HCT116 (cell line): ENCODE measurements at places on chromosomes 5 and 9. TPM values are rescaled to one million over a fixed set of nuclear protein-coding genes. Genes with fewer than 3 reads are reported as not detected.

DNA sequence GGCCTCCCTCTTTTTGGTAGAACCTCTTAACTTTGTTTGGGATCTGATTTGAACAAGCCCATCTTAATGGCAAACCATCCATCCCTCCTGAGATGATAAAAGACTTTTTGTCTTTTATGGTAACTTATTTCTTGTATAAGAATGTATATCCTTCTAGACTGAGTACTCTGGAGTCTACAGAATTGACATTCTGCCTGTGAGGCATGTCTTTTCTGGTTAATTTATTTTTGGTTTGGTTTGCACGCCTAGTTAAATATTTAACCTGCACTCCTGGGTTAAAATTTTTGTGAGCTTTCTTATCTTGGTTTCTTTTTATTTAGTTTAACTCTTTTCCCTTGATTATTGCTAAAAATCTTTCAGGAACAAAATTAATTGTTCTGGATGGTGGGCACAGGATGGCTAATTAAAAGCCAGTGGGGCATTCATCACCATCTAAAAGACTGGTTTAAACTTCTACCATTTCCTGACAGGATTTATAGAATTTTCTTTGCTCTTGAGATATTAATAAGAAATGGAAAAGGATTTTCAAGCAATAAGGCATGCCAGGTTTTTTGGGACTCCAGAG is 50.3 kb downstream of the PHAX start:
- H3K4me3 ChIP-seq: no peak overlapping the region
- no peak for DNase-seq
- no peaks in the 10 kb centered on the region for H3K4me1 ChIP-seq

GRCh38 chr5:167696558-167697314 is 594.7 kb upstream of the WWC1 start:
- H3K27me3 ChIP-seq: no peaks in the 10 kb centered on the region
- peaks cover 27% of the 10 kb centered on the region for H3K4me1 ChIP-seq
- no peak overlapping the region for H3K27ac ChIP-seq

DNA sequence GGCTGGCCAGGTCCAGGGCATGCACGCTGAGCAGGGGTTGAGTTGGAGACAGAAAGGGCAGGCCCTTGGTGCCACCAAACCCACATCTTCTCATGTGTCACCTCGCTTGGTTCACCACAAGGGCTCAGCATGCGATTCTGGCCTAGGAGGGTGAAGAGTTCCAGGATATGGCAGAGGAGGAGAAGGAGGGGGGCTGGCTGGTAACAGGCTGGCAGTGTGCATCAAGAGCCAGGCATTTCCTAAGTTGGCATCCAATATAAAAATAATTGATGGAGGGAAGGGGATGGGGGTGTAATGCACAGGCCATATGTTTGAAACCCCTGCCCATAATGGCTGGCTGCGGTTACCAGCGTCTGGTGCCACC is 255.6 kb downstream of the NFIB start:
- no peak overlapping the region for H3K27ac ChIP-seq
- H3K4me3 ChIP-seq: no peak overlapping the region
- H3K27me3 ChIP-seq: no peaks in the 10 kb centered on the region
- no peak for DNase-seq
- H3K36me3 ChIP-seq: no peaks in the 10 kb centered on the region

CYSRT1 gene
- total RNA-seq: 4.3 TPM

IL7R gene
- 0.98 TPM for total RNA-seq

DNA sequence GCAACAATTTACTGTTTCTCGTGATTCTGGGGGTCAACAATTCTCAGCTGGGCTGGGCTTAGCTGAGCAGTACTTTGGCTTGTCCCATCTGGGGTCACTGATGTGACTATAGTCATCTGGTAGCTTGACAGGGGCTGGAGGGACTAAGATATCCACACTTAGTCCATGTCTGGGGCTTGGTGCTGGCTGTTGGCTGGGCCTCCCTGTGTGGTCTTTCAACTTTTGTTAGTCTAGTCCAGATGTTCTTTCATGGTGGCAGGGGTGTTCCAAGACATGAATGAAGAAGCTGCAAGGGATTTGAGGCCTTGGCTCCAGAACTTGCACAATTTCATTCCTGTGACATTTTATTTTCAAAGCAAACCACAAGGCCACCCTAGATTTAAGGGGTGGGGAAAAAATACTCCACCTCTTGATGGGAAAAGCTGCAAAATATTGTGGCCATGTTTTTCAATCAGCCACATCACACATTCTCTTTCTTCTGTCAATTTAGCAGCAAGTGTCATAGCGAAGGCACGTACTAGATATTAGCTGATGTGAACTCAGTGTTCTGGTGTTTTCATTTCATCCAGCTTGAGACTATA is 59.2 kb downstream of the TSSK1B start:
- no peaks in the 10 kb centered on the region for H3K27me3 ChIP-seq
- H3K4me1 ChIP-seq: no peaks in the 10 kb centered on the region
- DNase-seq: no peak
- no peak overlapping the region for H3K4me3 ChIP-seq
- no peaks in the 10 kb centered on the region for H3K36me3 ChIP-seq

GRCh38 chr5:64418013-64418412 is 87.8 kb upstream of the RGS7BP start:
- DNase-seq: no peak
- H3K4me1 ChIP-seq: no peaks in the 10 kb centered on the region
- H3K27me3 ChIP-seq: no peaks in the 10 kb centered on the region
- H3K27ac ChIP-seq: no peak overlapping the region

RFX3 gene
- 11.8 TPM for total RNA-seq

DNA sequence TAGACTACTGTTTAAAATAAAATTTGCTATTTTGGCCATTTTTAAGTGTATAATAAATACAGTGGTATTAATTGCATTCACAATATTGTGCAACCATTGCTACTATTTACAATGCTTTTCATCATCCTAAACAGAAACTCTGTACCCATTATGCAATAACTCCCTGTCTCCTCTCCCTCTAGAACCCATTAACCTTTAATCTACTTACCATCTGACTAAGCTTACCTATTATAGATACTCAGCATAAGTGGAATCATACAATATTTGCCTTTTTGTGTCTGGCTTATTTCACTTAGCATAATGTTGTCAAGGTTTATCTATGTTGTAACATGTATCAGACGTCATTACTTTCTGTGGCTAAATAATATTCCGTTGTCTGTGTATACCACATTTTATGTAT is 25.9 kb downstream of the CD14 start:
- H3K27me3 ChIP-seq: no peaks in the 10 kb centered on the region
- no peak overlapping the region for H3K27ac ChIP-seq
- no peak for DNase-seq
- no peak overlapping the region for H3K4me3 ChIP-seq
- H3K36me3 ChIP-seq: no peaks in the 10 kb centered on the region

GRCh38 chr9:112447283-112447761 is 39.3 kb upstream of the KIAA1958 start:
- H3K36me3 ChIP-seq: no peaks in the 10 kb centered on the region; the same call in 1 of the 2 replicates
- H3K27me3 ChIP-seq: no peaks in the 10 kb centered on the region
- no peak overlapping the region for H3K27ac ChIP-seq
- no peak overlapping the region for H3K4me3 ChIP-seq

DNA sequence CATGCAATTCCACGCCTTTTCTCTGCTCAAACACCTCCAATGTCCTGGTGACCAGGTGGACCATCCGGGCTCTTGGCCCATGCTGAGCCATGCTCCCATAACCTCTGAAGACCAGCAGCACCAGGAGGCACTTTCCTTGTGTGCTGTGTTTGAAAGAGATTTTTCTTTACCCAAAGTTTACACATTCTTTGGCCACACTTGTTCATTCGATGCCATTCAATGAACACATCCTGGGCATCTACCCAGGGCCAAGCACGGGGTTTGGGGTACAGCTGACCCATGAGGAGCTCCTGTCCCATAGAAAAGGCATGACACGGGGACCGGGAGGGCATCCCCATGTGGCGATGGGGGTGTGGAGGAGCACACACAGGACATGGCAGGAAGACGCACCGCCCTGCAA is 77.1 kb upstream of the IRX1 start:
- H3K27ac ChIP-seq: no peak overlapping the region
- H3K27me3 ChIP-seq: no peaks in the 10 kb centered on the region
- H3K4me3 ChIP-seq: no peak overlapping the region
- DNase-seq: no peak
- no peaks in the 10 kb centered on the region for H3K4me1 ChIP-seq

ZNF366 gene
- not detected for total RNA-seq

- no peak for DNase-seq
- no peak overlapping the region for H3K27ac ChIP-seq
- no peak overlapping the region for H3K4me3 ChIP-seq
- H3K27me3 ChIP-seq: no peaks in the 10 kb centered on the region
Observed at GRCh38 chr5:172424111-172424490, 30.2 kb downstream of the SH3PXD2B start.

PCDHB15 gene
- total RNA-seq: 0.07 TPM

PHF24 gene
- total RNA-seq: 0.47 TPM

ARHGEF37 gene
- 7.0 TPM for total RNA-seq

- DNase-seq: no peak
- no peaks in the 10 kb centered on the region for H3K4me1 ChIP-seq
- no peak overlapping the region for H3K27ac ChIP-seq
- no peak overlapping the region for H3K4me3 ChIP-seq
- H3K36me3 ChIP-seq: no peaks in the 10 kb centered on the region
Observed at GRCh38 chr5:34804913-34805312, 34.1 kb upstream of the TTC23L start.

GRCh38 chr9:137670391-137671195 is 51.8 kb downstream of the EHMT1 start:
- H3K27me3 ChIP-seq: no peaks in the 10 kb centered on the region
- H3K4me1 ChIP-seq: no peaks in the 10 kb centered on the region
- H3K4me3 ChIP-seq: no peak overlapping the region
- no peak overlapping the region for H3K27ac ChIP-seq
- H3K36me3 ChIP-seq: no peaks in the 10 kb centered on the region; the same call in 1 of the 2 replicates
- no peak for DNase-seq

BAAT gene
- total RNA-seq: 0.25 TPM

DNA sequence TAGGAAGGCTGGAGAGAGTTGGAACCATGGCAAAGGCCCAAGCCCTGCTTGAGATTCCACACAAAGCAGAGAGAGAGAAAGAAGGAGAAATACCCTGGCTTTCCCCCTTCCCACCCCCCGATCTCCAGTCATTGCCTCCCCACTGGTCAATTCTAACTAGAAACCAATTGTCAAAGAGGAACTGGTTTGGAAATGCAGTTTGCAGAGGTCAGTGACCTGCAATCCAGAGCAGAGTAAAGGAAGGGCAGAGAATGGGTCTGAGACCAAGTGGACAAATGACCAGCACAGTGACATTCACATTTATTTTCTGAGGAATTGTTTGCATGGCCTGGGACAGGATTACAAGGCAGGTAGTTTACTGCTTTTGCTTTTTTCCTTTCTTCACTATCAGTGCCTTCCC is 37.5 kb upstream of the ZFYVE16 start:
- H3K27me3 ChIP-seq: no peaks in the 10 kb centered on the region
- H3K4me1 ChIP-seq: no peaks in the 10 kb centered on the region
- no peak overlapping the region for H3K4me3 ChIP-seq

PTPN3 gene
- total RNA-seq: 20.8 TPM

CTSV gene
- total RNA-seq: 15.5 TPM

TLR4 gene
- 0.10 TPM for total RNA-seq

SVEP1 gene
- 0.15 TPM for total RNA-seq

- peaks cover 31% of the 10 kb centered on the region for H3K4me1 ChIP-seq
- no peaks in the 10 kb centered on the region for H3K27me3 ChIP-seq
- no peaks in the 10 kb centered on the region for H3K36me3 ChIP-seq
- no peak overlapping the region for H3K4me3 ChIP-seq
- DNase-seq: no peak
Observed at GRCh38 chr5:6763191-6763590, 50.0 kb downstream of the TENT4A start.

DBH gene
- total RNA-seq: not detected

GRCh38 chr5:160312134-160312959 is at the start of gene CCNJL:
TSS of gene CCNJL (minus strand) at chr5:160312564. CDS start at chr5:160311923, 641 bp downstream.
- peaks cover 41% of the 10 kb centered on the region for H3K4me1 ChIP-seq
- no peaks in the 10 kb centered on the region for H3K36me3 ChIP-seq
- H3K27ac ChIP-seq: peak within 1 kb of the TSS; percentile 29; the same call in 1 of the 2 replicates
- peak within 1 kb of the TSS; percentile 58 for H3K4me3 ChIP-seq

DNA sequence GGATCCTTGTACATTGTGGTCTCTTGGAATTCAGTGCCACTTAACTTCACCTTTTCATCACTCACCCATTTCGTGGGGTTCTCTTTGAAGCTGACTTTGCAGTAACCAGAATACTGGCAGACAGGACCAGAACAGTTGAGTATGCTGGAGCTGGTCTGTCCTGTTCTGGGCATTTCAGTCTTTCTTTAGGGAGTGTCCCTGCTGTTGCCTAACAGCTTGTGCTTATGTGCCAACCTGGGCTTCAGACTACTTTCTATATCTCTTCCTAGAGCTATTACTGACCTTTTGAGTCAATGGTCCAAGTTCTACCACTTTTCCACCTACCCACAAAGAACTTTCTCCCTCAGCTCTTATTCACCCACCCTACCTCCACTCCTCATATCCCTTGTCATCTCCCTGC is 10.0 kb upstream of the INSL6 start:
- H3K27ac ChIP-seq: no peak overlapping the region
- no peaks in the 10 kb centered on the region for H3K36me3 ChIP-seq
- DNase-seq: no peak
- H3K27me3 ChIP-seq: no peaks in the 10 kb centered on the region

GRCh38 chr9:23850690-23851629 is 24.9 kb upstream of the ELAVL2 start:
- no peaks in the 10 kb centered on the region for H3K27me3 ChIP-seq
- DNase-seq: no peak
- H3K36me3 ChIP-seq: no peaks in the 10 kb centered on the region
- H3K4me3 ChIP-seq: no peak overlapping the region

- no peak for DNase-seq
- no peaks in the 10 kb centered on the region for H3K4me1 ChIP-seq
- no peaks in the 10 kb centered on the region for H3K36me3 ChIP-seq
- no peaks in the 10 kb centered on the region for H3K27me3 ChIP-seq
- no peak overlapping the region for H3K4me3 ChIP-seq
Observed at GRCh38 chr5:123722451-123722850, 210.5 kb downstream of the CSNK1G3 start.
